ENCODE measurements at places on chromosomes 2 and 18.
A peak's percentile ranks its signal among the peaks of the same experiment; 100 is the strongest.

DNA sequence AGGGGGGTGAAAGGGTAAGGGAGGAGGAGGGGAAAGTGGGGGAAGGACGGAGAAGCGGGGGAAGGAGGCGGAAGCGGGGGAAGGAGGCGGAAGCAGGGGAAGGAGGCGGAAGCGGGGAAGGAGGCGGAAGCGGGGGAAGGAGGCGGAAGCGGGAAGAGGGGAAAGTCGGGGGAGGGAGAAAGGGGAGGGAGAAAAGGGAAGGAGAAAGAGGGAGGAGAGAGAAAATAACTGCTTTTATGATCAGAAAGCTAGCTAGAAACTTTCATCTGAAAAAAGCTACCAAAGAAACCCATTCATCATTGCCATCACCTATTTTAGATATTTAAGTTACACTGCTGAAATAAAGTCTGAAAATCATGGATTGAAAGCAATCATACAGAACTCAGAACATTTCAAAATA is 72.5 kb downstream of the USP34 start:
- no peak for DNase-seq

GRCh38 chr2:101340141-101340551 is 31.6 kb upstream of the RNF149 start:
- no peak for DNase-seq

DNA sequence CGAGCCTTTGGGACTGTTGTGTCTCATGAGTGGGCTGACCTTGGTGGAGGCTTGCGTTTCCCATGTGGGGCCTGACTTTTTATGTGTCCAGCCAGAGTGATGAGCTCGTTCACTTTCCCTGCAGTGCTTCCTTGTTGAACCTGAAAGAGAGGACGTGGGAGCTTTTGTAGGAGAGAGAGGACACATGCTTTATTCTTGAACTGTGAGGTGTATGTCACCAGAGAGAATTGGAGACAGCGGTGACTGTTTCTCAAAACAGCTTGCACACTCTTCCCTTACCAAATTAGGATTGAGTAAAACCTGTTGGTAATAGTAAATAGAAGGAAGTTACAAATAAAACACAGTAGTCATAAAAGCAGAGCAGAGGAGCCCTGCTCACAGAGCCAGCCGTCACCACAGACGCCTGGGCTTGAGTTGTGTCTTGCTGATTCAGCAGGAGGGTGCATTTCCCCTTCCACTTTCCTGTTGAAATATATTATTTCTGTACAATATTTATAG is 60.7 kb downstream of the INPP4A start:
- DNase-seq = no peak

GRCh38 chr2:49972699-49973098 is 818.4 kb upstream of the FSHR start:
- no peak for DNase-seq

DNA sequence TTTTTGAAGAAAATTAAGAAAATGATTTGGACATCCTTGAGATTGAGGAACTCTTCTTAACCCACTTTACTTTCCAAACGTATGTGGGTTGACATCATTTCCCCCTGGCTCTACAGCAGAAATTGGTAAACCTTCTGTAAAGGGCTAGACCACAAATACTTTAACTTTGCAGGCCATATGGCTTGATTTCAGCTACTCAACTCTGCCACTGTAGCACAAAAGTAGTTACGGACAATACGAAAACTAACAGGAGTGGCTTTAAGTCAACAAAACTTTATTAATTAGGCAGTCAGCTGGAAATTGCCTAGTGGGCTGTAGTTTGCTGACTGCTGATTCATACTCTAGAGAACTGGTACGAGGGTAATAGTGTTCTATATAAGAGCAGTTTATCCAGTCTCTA is 83.2 kb upstream of the DTNB start:
- no peak for DNase-seq

GRCh38 chr2:122388208-122388607 is 632.8 kb downstream of the TSN start:
- no peak for DNase-seq

DNA sequence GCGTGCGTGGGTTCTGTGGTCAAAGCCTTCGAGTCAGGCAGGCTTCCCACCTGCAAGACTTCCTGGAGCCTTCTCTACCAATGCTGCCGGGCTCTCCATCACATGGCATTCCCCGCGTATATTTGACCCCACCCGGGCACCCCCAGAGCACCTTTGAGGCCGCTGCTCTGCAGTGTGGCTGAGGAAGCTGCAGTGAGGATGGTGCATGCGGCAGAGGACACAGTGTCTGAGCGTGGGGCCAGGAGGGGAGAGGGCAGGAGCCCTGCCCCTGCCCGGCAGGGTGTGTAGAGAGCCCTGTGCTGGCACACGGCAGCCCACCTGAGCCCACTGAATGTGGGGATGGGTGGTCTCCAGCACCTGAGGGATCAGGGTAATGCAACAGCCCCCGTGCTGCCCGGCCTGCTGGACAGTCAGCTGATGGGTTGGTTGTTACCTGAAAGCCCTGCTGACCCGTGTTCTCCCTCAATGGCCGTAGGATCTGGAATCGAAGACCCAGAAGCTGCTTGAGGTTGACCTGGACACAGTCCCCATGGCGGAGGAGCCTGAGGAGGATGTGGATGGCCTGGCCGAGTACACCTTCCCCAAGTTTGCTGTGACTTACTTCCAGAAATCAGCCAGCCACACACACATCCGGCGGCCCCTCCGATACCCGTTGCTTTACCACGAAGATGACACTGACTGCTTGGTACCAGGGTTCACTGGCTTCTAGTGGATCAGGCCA is 36.8 kb upstream of the GPR17 start:
- DNase-seq = no peak

DNA sequence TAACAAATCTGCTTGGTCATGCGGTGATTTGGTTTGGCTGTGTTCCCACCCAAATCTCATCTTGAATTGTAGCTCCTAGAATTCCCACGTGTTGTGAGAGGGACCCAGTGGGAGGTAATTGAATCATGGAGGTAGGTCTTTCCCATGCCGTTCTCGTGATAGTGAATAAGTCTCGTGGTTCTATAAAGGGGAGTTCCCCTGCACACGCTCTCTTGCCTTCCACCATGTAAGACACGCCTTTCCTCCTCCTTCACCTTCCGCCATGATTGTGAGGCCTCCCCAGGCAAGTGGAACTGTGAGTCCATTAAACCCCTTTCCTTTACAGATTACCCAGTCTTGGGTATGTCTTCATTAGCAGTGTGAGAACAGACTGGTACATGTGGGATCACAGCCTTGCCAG is 36.7 kb downstream of the TRABD2A start:
- DNase-seq = no peak

DNA sequence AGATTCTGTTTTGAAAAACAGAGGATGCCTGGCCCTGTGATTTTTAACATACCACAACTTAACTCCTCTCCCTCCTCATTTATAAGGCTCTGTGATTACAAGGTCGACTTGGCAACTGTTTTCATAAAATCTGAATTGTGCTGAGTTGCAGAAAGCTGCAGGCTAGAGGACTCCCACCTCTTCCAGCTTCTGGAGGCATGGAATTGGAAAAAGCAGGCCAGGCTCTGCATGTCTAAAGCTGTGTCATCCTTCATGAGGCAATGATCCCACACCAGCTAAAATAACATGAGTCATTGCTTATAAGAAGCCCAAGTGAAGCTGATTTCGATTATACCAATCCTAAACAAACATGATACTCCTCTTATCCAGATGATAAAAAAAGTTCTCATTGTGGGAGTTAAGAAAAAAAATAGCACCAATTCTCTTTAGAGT is 11.7 kb downstream of the ARHGAP28 start:
- DNase-seq = no peak

GRCh38 chr2:152198499-152198898 is 22.9 kb upstream of the STAM2 start:
- DNase-seq = no peak

- no peak for DNase-seq
These were observed 565.4 kb upstream of the LRRTM1 start for GRCh38 chr2:80869858-80870438.

GRCh38 chr2:7492719-7493118 is 575.5 kb downstream of the RNF144A start:
- DNase-seq = no peak

DNA sequence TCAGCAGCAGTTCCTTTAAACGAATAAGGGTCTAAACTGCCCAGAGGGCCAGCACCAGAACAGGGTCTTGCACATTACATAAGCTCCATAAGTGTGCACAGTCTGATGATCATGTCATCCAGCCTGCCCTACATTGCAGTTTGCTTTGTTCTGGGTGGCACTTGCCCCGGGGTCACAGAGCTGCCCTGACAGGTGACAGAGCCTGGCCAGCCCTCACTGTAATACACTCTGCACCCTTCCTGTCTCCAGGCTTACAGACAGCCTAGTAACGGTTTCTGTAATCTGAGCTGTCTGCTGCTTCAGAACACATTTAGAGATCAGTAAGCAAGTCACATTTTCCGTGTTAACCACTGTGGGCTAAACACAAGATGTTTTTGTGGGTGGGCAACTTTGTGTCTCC is 213.3 kb downstream of the FAM210A start:
- DNase-seq = peak; percentile 18

GRCh38 chr2:140841141-140841540 is 1289.7 kb downstream of the LRP1B start:
- peak; percentile 5 for DNase-seq
